ENCODE measurements at places on chromosomes 1 and 21.

DNA sequence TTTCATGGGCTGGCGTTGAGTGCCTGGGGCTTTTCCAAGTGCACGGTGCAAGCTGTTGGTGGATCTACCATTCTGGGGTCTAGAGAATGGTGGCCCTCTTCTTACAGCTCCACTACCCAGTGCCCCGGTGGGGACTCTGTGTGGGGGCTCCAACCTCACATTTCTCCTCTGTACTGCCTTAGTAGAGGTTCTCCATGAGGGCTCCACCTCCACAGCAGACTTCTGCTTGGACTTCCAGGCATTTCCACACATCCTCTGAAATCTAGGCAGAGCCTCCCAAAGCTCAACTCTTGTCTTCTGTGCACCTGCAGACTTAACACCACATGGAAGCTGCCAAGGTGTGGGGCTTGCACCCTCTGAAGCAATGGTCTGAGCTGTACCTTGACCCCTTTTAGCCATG, 82.1 kb downstream of the CCDC18 start:
- no peak for DNase-seq

DNA sequence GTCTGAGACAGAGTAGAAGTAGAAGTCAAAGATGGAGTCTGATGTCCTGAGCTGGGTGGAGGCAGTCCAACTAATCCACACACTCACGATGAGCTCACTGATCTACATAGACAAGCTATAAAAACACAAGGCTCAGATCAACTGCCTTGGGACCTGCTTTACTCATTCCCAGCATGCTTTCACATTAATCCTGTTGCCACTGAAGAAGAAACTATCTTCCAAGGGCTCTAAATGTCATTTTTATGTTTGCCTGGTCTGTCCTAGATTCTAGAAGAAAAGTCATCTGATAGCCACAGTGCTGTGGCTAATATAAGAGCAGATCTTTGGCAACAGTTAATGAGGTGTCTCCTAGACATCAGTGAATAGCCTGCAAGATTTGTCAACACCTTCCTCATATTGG, 522.7 kb downstream of the NUF2 start:
- DNase-seq = no peak

DNA sequence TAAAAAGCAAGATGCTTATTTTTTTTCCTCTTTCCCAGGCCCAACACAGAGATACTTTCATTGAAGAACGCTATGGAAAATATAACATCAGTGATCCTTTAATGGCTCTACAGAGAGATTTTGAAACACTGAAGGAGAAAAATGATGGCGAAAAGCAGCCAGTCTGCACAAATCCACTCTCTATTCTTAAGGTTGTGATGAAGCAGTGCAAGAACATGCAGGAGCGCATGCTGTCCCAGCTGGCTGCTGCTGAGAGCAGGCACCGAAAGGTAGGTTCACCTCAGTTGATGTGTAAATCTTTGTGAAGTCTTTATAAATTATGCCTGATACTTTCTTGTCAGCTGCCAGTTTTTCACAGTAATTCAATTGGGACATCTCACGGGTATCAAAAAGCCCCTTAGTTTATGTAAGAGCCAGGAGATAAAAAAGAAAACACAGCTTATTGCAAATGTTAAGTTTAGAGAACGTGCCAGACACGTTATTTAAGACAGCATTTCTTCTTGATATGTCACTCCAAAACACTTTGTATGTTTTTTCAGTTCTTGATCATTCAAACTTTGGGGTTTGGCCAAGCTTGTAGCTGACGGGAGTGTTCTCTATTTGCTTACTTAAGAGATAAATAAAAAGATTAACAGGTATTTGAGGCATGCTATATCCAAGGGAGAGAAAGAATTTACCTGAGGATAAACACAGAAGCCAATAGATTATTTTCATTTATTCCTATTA, 53.1 kb downstream of the CTTNBP2NL start:
- no peak for DNase-seq

- no peak for DNase-seq
Observed at GRCh38 chr1:51686450-51686849, 69.6 kb downstream of the OSBPL9 start.

DNA sequence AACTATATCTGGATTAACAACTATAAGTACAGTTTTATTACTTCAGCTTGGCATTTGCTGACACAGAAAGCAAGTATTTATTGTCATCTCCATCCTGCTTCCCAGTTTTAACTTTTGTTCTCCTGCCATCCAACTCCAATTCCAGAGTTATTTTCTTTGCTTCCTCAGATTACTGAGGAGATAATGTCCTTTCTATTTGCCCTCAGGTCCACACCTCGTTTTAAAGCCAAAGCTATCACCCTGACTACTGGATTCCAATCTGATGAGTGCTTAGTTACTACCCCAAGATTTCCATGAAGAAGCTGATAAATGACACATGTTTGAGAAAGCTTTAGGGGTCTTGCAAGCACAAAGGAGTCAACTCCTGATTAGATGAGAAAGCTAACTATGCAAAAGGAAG, 25.2 kb downstream of the ACKR1 start:
- no peak for DNase-seq

DNA sequence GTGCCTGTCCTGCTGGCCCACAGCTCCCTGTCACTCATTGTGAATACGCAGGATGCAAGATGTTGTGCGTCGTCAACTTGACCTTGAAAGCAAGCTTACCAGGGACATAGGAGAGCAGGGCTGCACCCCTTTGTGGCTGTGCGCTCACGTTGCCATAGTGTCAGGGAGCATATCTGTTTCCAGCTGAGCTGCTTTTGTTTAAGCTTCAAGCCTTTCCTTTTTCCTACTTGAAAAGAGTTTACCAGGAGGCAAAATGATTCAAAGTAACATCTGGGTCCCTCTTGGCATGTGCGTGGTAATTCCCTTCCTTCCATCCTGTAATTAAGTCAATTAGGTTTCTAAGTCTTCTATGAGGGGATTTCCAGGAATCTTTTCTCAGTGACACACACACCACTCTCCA, 537.1 kb downstream of the AJAP1 start:
- DNase-seq = no peak

DNA sequence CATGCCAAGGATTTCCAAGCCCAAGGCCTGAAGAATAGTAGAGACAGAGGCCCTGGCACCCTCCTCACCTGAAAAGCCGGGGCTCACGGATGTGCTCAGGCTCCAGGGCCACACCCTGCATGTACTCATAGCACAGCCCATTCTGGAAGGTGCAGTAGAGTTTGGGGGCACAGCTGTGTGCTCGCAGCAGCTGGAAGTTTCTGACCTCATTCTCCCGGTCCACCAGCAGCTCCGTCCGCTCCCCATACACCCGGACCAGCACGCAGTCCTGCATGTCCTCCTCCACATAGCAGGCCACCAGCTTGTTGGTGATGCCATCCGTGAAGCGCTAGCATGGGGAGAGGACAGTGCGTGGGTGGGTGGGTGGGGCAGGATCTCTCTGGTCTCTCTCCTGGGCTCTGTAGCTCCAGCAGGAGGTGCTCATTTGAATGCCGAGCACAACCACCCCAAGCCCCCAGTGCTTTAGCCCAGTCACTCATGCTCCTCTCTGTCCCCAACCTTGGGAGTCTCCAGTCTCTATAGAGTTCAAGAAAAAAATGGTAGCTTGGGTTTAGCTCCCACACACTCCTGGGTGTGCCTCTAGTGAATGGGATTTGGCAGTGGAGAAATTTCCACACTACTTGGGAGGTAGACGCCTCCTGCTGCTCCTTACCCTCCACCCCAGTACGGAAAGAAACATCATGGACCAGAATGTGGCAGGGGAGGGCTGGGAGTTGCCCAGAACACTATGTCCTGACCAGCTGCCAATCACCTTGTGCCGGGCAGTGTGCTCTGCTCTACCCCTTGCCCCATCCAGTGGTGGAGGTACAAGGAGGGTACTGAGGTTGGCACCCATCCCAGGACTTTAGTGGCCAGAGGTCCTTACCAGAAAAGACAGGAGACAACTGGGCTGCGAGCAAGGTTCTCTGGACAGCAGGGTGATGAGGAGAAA, 1.9 kb downstream of the ETNK2 start:
- DNase-seq = no peak
